ENCODE measurements at places on chromosomes 5 and 9.
A peak's percentile ranks its signal among the peaks of the same experiment; 100 is the strongest.

DNA sequence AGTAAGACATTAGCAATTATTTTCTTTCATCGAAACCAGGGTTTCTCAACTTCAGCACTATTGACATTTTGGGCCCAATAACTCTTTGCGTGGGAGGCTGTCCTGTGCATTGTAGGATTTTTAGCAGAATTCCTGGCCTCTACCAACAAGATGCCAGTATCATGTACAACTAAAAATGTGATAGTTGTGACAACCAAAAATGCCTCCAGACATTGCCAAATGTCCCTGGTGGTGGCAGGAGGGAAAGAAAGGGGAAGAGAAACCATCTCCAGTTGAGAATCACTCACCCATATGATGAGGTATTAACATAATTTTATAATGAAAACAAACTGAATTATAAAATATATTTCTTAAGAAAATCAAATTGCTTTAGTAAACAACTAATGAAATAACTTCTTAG, 406.1 kb downstream of the RAB3C start:
- DNase-seq, result peak; percentile 36

DNA sequence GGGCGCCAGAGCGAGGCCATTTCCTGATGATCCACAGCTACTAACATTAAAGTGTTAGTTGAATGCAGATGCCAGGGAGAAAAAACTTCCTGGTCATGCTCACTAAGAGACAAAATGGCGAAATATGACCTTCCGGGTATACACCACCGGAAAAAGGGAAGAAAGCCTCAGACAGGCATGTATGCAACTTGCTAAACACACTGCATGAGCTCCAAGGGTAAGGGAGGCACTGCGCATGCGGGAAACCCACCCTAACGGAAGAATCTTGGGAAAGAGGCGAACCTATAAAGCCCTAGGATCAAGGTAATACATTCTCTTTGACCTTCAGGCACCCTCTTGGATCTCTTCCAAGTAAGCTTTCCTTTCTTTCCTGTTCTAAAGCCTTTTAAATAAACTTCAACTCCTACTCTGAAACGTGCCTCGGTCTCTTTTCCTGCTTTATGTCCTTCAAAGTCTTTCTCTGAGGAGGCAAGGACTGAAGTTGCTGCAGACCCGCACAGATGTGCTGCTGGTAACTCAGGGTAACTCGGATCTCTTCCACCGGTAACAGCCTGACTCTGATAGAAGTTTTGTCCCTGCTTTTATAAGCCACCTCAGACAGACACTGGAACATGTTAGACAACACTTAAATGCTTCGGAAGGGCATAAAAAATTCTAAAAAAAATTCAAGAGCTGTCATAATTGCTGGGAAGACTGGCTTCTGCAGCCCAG, 64.9 kb downstream of the DTWD2 start:
- DNase-seq, result no peak

GRCh38 chr9:33751536-33752129, 43.7 kb upstream of the PRSS3 start:
- DNase-seq, result no peak

DNA sequence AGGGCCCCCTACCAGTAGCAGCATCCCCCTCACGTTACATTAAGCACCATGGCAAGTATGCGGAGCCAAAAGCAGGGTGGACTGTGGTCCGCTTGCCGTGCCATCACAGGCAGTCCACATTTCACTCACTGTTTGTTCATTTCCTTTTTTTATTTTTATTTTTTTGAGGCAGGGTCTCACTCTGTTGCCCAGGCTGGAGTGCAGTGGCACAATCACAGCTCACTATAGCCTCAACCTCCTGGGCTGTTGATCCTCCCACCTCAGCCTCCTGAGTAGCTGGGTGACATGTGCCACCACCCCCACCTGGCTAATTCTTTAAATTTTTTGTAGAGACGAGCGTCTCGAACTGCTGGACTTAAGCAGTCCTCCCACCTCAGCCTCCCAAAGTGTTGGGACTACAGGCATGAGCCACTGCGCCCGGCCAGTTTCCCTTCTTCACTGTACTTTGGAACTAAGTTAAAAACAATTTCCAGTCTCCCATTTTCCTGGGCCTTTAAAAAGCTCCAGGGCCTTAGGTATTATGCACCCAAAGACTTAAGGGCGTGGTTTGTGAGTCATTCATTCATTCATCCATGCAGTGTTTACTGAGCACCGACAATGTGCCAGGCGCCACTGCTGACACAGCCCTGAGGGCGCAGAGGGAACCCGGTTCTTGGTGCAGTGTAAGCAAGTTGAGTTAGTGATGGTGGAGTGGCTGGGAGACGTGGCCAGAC, 19.9 kb downstream of the PRRX2 start:
- DNase-seq, result no peak

DNA sequence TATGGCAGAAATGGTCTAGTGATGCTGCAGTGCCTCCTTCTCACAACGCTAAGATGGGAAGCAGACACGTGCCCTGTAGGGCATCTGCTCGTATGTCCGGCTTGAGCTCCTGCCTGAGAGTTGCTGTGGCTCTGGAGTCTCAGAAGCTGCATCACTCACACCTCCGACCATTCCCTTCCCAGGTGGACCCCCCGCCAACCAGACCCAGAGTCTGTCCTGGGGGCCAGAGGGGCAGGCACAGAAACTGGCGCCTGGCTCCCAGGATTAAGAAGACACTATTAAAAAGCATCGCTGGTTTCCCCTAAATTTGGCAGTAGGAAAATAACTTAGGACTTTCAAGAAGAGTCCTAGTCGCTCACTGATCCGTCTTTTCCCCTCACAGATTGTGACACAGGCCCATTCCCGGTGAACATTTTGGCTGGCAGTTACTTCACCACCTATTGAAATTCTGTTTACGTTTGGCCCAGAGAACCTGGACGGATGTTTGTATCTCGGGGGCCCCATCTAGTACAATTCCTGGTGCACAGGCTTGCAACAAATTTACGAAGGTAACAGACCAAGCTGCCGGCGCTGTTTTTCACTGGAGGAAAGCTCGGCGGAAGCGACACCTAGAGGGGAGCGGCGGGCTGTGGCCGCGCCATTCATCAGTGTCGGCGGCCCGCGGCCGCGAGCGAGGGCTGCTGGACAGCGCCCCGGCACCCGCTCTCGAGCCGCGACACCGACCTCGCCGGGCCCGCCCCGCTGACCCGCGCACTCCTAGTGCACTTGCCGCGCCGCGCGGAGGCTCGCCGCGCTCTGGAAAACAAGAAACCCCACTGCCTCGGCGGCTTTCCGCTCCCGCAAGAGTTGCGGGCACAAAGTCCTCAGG, 1.6 kb downstream of the FSTL4 start:
- DNase-seq, result peak; percentile 59

DNA sequence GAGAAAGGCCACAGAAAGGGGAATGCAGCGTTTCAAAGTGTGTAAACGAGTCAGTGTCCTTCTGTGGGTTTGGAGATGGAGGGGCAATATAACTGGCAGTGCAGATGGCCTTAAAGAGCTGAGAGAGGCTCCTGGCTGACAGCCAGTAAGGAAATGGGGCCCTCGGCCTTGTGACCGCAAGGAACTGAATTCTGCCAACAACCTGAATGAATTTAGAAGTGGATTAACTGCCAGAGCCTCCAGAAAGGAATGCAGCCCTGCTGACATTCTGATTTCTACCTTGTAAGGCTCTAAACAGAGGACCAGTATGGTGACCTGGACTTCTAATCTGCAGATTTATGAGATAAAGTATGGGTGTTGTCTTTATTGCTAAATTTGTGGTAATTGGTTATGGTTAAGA, 17.5 kb upstream of the NREP start:
- peak; percentile 95 for DNase-seq

- DNase-seq, result no peak
Observed at GRCh38 chr9:6186691-6187090, 28.9 kb upstream of the IL33 start.

DNA sequence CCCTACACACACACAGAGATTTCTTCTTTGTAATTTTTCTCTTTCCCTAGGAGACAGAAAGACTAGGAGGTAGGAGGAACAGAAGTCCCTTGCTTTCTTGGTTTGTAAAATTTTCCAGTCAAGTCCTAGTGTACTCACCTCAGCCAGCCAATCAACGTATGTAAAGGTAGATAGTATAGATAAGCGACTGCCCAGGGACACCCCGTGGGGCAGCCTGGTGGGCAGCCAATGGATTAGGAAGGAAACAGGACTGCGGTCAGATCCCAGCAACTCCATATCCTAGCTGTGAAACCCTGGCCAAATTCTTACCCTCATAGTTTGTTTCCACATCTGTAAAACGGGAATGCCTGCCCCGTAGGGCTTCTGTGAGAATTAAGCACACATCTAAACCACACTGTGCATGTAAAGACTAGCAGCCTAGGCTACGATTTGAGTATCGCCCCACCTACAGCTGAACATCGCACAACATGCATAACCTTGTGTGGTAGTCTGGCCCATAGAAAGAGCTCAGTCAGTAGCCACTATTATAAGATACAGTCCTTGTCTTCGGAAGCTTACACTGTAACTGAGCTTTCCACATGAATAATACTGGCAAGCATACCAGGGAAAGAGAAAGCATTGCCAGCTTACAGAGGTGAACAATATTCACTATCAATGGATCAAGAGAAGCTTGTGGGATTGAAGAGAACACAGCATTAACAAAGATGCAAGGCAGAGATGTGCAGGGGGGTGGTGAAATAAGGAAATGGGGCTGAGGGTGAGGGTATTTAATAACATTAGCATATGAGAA, 353.4 kb upstream of the PANK3 start:
- DNase-seq, result no peak

DNA sequence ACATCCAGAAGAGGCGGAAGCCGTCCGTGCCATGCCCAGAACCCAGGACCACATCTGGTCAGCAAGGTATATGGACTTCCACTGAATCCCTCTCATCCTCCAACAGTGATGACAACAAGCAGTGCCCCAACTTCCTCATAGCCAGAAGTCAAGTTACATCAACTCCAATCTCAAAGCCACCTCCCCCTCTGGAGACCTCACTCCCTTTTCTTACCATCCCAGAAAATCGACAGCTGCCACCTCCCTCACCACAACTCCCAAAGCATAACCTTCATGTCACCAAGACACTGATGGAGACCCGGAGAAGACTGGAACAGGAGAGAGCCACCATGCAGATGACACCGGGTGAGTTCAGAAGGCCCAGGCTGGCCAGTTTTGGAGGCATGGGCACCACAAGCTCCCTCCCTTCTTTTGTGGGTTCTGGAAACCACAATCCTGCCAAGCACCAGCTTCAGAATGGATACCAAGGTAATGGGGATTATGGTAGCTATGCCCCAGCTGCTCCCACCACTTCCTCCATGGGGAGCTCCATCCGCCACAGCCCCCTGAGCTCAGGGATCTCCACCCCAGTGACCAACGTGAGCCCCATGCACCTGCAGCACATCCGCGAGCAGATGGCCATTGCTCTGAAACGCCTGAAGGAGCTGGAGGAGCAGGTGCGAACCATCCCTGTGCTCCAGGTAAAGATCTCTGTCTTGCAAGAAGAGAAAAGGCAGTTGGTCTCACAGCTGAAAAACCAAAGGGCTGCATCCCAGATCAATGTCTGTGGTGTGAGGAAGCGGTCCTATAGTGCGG, 130.3 kb upstream of the DMRT1 start:
- DNase-seq, result peak; percentile 23

- DNase-seq, result peak; percentile 66
Observed at GRCh38 chr5:172680921-172681320, 39.9 kb downstream of the NEURL1B start.

- DNase-seq, result no peak
Observed at GRCh38 chr5:77016962-77017361, 13.2 kb upstream of the AGGF1 start.

DNA sequence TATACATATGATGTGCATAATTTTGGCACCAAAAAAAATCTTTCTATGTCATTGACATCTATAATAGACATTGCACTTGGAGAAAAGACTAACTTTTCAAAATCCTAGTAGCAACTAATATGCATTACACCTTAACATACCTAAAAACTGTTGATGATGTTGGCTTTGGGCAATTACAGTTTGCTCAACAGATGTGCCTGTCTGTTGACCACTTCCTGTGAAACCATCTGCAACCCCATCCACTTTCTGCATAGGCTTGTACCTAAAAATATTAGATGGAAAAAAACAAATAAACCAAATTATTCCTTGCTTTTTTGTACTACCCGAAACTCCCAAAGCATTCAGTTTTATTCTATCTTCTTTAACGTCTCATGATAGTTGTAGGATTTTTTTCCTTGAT, 248.6 kb downstream of the RFX3 start:
- DNase-seq, result no peak

- DNase-seq, result no peak
Observed at GRCh38 chr5:146026307-146027010, 78.9 kb downstream of the PLAC8L1 start.

- DNase-seq, result no peak
Observed at GRCh38 chr9:124520206-124520596, 13.0 kb upstream of the NR5A1 start.

- no peak for DNase-seq
Observed at GRCh38 chr5:7629561-7629960, 221.4 kb downstream of the CFAP90 start.

DNA sequence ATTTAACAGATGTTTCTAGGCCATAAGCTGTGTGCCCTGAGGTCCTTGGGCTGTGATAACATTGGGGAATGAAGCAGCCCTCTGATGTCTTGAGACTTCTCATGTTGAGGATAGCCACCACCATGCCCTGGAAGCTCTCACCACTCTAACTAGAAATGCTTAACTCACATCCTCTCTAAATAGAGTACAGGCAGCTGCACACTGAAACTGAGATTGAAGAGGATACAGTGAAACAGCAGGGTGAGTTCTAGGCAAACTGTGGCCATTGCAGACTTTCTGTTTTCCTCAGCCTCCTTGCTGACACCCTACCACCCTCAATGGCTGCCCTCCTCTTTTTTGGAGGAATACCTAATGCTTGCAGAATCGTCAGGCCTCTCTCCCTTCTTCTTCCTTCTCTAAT, 22.4 kb downstream of the UTP15 start:
- DNase-seq, result no peak

DNA sequence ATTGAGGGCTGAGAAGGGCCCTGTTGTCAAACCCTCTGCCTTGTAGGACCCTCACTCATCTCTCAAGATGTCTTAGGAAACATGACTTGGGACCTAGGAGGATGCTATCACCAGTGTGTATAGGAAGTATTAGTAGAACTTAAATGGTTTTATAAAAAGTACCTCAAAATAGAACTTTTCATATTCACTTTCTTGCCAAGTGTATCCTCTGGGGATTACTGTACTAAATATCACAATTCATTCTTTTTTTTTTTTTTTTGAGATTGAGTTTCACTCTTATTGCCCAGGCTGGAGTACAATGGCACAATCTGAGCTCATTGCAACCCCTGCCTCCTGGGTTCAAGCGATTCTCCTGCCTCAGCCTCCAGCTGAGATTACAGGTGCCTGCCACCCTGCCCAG, 56.2 kb downstream of the ARHGEF28 start:
- no peak for DNase-seq

Measured in common myeloid progenitor, CD34-positive (primary cell).